ENCODE measurements at places on chromosomes 12 and 14.

- DNase-seq = no peak
Measured at GRCh38 chr12:96247563-96247962, 53.4 kb downstream of the ELK3 start.

DNA sequence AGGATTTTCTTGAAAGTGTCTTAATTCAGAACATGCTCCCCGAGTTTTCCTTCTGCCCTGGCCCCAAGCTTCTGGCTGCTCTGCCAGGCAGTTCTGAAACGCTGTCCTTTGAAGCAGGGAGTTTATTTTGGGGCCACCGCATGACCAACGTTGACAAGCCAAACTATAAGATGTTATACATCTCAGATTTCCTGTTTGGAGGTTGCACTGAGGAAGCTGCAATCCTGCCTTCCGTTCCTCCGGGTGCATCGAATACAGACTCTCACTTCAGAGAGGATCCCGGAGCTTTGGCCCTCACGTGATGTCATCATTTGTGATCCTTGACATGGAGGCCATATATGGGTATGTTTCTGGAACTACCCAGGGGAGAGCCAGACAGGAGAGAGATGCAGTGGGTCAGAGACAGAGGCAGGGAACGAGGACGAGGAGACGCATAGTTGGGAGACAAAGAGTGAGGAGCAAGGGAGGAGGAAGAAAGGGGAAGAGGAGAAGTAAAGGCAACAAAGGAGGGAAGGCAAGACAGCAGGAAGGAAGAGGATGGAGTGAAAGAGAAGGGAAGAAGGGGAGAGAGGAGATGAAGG is at the start of gene ASB2:
ASB2 (minus strand) TSS at position 94 of the 581 bp plus-strand sequence. CDS start 12,031 bp downstream, outside the sequence.
- DNase-seq = no peak

- no peak for DNase-seq
Measured at GRCh38 chr12:79737875-79738718, 47.3 kb upstream of the PAWR start.

- no peak for DNase-seq
Measured at GRCh38 chr12:4196805-4197420, 76.6 kb upstream of the CCND2 start.

- DNase-seq = no peak
Measured at GRCh38 chr12:113781415-113782198, 184.5 kb downstream of the RBM19 start.

DNA sequence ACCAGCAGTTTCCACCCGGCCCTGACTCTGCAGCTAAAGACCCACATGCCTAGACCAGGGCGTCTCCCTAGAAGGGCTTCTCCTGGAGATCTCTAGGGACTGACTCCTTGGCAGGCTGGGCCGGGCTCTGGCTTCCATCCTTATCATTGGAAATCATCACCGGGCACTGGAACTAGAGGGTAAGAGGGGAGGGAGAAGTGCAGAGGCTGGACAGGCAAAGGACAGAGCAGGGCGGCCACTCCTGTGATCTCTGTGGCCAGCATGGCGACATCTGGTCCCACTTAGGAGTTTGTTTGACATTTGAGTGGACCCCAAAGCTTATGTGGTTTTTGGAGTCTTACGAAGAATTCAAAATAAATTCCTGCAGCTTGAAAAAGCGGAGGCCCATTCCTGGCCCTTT is 7.1 kb downstream of the LTBP2 start:
- DNase-seq = no peak

DNA sequence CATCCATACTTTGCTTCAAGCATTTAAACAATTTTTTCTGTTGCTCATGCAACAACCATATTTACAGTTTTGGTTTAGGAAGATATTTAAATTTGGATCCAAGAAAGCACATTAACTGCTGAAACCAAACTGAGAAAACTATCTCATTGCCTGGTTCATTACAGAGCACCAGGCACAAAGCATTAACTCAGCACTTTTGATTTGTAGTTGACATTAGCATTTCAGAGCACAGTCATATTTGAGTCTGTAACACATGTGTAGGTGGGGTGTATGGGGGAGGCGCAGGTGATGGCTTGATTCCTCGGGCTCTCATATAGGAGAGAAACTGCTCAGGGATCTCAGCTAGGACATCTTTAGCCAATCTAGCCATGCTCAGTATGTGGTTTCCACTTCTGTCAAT is 251.7 kb downstream of the CPNE8 start:
- no peak for DNase-seq

DNA sequence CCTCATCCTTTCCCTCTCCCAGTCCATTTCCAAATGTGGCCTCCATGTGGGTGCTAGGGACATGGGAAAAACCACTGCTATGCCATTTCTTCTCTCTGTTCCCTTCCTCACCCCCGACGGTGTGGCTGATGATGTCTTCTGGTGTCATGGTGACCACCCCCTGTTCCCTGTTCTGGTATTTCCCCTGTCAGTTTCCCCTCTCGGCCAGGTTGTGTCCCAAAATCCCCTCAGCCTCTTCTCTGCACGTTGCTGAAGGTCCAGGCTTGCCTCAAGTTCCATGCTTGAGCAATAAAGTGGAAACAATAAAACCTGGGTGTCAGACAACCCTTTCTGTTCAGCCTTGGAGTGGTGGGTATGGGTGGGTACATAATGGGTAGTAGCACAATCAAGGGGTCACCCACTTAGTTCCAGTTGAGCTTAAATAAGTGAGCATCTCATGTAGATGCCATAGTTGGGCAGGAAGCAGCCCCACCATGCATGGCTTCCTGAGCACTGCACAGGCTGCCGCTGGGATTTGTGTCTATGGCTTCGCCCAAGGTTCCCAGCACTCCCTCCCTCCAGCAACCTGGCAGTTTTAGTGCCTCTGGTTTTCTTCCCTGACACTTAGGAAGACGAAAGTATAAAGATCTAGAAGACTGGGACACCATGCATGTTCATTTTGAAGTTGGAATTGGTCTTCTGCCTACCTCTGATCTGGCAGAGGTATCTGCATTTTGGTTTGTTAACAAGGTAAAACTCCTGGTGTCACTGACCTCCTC is 8.7 kb upstream of the ITFG2 start:
- DNase-seq = no peak

GRCh38 chr12:116808113-116809105 is 70.3 kb downstream of the RNFT2 start:
- no peak for DNase-seq
